ENCODE measurements at places on chromosomes 7 and 10. TPM values are rescaled to one million over a fixed set of nuclear protein-coding genes. Genes with fewer than 3 reads are reported as not detected.

CNPY1 gene
- not detected for total RNA-seq

TLX1 gene
- total RNA-seq: not detected

SPAM1 gene
- total RNA-seq: not detected

ZNF425 gene
- 0.38 TPM for total RNA-seq

HOXA13 gene
- not detected for total RNA-seq

ZNF804B gene
- total RNA-seq: not detected

Measured in Right ventricle myocardium superior (tissue), 1 donor.